ENCODE measurements at places on chromosomes 5 and 9.

- DNase-seq = no peak
Measured at GRCh38 chr5:34695275-34696027, 39.3 kb downstream of the RAI14 start.

- no peak for DNase-seq
Measured at GRCh38 chr5:2708751-2709150, 42.7 kb downstream of the IRX2 start.

DNA sequence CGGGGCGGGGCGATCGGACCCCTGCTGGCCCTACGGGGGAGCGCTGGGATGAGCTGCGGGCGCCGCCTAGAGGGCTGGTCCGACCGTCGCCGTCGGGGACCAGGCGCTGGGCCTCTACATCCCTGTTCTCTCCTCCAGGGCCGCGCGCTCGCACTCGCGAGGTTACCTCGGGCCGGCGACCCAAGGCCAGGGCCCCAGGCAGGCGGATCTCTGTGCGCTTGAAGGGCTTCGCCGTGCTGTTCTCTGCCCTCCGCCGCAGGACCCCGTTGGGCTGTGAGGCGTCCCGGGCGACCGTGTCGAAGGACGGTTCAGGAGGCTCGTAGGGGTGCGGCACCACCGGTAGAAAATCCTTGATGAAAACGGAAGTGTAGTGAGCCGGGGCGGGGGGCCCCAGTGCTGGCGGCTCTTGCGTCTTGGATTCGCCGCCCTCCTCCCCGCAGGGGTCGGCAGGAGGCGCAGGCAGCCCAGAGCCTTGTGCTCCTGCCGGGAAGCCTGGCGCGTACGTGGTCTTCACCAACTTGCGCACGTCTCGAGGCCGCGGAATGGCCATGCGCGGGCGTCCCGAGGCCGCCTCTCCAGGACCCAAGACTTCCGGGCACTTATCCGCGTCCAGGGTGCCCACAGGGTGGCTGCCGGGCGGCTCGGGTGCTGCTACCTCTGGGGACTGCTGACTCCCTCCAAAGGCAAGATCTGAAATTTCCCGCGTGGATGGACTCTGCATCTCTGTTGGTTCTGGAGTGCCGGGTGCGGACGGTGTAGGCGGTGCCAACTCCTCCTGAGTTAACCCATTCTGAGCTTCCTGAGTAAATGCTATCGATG lies 2.0 kb downstream of the PROB1 start:
- DNase-seq = peak; percentile 65

GRCh38 chr5:146199176-146199815 lies 4.1 kb upstream of the RBM27 start:
- no peak for DNase-seq

- DNase-seq = no peak
Measured at GRCh38 chr5:528629-529511, 4.6 kb upstream of the SLC9A3 start.

GRCh38 chr9:114771889-114772288 lies 34.0 kb downstream of the TNFSF15 start:
- DNase-seq = no peak

- no peak for DNase-seq
Measured at GRCh38 chr5:137708796-137709559, 26.9 kb downstream of the KLHL3 start.

DNA sequence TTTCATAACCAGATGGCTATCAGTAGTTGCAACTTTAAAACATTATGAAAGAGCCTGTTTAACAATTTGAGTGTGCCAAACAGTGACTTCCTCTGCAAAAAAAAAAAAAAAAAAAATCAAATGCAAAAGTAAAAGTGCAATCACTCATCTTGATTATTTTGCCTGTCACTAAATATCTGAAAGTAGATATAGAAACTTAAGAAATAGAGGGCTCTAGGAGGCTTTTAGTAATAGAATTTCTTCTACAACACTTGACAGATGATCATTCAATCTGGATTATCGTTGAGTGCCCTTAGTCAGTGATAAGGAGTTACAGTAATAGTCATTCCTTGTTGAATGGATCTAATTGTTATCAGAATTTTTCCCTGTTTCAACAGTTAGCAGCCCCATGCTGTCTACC lies 101.8 kb downstream of the CETN3 start:
- no peak for DNase-seq

GRCh38 chr5:117295941-117296340 lies 721.3 kb upstream of the SEMA6A start:
- DNase-seq = no peak

DNA sequence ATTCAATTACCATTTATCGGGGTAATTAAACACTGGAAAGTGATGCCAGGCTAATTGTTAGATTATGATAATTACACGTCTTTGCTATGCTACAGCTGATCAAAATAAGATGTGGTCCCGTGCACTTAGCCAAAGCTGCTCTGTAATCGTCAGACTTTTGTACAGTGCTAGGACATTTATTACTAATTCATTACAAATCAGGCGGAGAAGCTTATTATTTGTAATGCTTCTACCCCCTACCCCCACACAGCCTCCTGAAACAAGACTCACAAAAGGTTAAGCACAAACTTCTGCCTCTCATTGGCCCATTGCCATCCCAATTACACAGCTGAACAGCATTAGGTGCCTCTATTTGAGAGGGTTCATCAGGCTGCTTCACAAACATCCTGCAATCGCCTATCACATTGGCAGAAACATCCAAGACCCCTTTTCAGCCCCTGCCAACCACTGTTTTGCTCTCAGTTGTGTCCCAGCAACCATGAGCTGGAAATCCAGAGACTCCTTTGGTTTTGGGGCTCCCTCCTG lies 232.7 kb downstream of the EFNA5 start:
- DNase-seq = no peak

DNA sequence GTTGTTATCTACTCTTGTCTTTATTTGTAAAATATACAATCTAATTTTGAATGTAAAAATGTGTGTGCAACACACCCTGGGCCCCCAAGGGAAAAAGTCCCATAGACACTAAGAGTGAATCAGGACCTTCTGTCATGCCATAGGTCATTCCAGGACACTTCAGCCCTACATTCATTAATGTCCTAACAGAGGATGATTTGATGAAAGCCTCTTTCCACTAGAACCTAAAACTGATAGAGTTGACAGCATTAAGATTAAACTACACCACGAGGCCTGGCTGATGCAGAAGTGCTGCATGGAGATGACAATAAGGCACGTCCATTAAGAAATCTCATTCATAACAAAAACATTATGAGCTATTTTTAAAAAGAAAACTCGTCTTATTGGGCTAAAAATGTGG lies 46.2 kb downstream of the FRMD3 start:
- DNase-seq = no peak

- no peak for DNase-seq
Measured at GRCh38 chr5:148033134-148033533, 30.6 kb upstream of the SPINK5 start.

- no peak for DNase-seq
Measured at GRCh38 chr9:91786132-91786896, 163.7 kb downstream of the ROR2 start.

DNA sequence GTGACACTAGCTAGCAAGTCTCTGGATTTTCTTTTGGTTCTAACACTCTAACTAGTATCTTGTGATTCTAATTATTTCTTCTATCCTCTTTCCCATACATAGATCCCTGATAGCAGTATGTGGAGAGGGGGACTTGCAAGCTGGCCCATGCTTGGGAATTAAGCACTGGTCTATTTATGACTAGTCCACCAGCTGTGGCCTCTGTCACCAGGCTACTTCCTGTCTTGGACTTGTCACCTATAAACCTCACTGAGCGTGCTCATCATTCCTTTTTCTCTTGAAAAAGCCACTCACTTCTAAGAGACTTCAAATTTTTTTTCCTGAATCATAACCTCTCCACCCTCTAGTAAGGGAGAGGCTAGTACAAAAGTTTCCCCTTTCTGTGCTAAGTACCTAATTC lies 32.3 kb upstream of the MAMDC2 start:
- DNase-seq = no peak
